ENCODE measurements at places on chromosomes 5 and 9. TPM values are rescaled to one million over a fixed set of nuclear protein-coding genes. Genes with fewer than 3 reads are reported as not detected.

GRCh38 chr5:103409013-103409670, 150.6 kb downstream of the MACIR start:
- no peaks in the 10 kb centered on the region for H3K36me3 ChIP-seq
- no peaks in the 10 kb centered on the region for H3K4me1 ChIP-seq
- no peak for DNase-seq
- H3K27ac ChIP-seq = no peak overlapping the region

GRCh38 chr5:142245786-142246185, 79.0 kb downstream of the SPRY4 start:
- H3K36me3 ChIP-seq = no peaks in the 10 kb centered on the region
- H3K27ac ChIP-seq = no peak overlapping the region
- no peaks in the 10 kb centered on the region for H3K27me3 ChIP-seq
- no peaks in the 10 kb centered on the region for H3K4me1 ChIP-seq

Gene OLFM1
- 5.0 TPM for total RNA-seq

GRCh38 chr5:151721087-151721646, 34.5 kb upstream of the SPARC start:
- no peak overlapping the region for H3K4me3 ChIP-seq
- H3K4me1 ChIP-seq = peaks cover 12% of the 10 kb centered on the region
- DNase-seq = no peak
- no peak overlapping the region for H3K27ac ChIP-seq
- no peaks in the 10 kb centered on the region for H3K36me3 ChIP-seq

Gene LHX6
- 3.2 TPM for total RNA-seq

Gene C7
- total RNA-seq = 9.6 TPM

Gene ANKRD31
- 0.11 TPM for total RNA-seq

DNA sequence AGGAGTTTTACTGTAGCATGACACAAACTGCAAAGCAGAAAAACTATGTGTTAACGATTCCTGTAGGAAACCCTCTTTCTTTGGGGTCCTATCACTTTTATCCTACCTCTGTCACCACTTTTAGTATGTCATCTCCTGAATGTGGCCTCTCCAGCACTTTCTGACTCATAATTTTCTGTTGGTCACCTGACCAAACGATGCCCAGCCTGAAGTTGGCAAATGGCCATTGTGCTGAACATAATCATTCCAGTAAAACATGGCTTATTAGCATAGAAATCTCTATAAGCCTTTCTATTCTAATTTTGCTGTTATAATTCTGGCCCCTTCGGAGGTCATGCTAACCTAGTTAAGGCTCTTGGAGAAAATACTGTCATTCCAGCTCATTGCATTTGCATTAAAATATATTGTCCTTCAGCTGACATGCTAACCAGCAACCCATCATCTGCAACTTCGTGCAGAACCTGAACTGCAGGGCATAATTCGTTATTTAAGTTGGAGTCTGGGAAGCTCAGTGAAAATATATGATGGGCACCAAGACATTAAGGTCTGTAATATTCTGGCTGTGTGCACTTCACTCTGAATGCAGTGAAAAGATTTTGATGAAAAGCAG, 140.3 kb downstream of the NMUR2 start:
- no peaks in the 10 kb centered on the region for H3K36me3 ChIP-seq
- H3K4me1 ChIP-seq = no peaks in the 10 kb centered on the region
- no peaks in the 10 kb centered on the region for H3K27me3 ChIP-seq
- no peak for DNase-seq

DNA sequence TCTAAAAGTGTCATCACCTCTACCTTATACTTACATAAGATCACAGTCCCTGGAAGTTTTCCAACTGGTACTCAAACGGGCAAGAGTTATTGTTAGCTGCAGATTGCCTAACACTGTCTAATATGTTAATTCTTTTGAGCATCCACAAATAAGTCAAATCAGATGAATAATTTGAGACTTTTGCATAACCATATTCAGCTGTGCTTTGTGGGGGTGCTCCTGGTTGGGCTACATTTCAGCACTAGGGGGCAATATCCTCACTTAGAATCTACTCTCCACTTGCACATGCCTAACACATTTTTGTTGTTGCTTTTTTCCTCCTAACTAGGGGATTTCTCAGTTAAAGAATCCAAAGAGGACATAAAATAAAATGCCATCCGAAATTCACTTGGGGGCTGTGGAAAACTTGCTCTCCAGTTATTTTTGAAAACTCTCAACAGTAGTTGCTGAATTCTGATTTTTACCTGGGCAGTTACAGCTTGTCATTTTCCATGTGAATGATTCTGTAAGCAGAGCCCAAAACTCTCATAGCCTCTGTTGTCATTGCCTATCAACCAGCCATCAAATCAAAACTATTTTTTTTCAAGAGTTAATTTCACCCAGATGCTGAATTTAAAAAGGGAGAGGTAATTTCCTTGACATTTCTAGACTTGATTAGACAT, 71.5 kb downstream of the TRIM36 start:
- H3K27me3 ChIP-seq = no peaks in the 10 kb centered on the region
- H3K27ac ChIP-seq = no peak overlapping the region
- H3K4me3 ChIP-seq = no peak overlapping the region
- no peaks in the 10 kb centered on the region for H3K4me1 ChIP-seq
- no peak for DNase-seq

Gene PAIP1
- total RNA-seq = 143 TPM
